ENCODE measurements at places on chromosomes 3 and 15.

DNA sequence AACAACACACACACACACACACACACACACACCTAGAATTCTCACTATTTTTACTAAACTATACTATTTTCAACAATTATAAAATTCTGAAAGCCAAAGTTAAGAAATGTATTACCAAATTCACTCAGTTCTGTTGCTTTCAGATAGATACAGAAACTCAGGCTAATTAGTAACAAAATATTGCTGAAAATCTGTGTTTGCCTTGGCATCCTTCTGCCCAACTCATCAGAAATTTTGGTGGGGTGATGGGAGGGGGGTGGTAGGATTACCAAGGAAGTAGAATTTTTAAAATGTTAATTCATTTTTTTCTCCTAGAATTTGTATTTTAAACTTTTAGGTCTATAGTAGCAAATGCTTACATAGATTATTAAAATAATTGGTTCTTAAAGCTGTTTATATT, 2.7 kb upstream of the CPOX start:
- DNase-seq = no peak

DNA sequence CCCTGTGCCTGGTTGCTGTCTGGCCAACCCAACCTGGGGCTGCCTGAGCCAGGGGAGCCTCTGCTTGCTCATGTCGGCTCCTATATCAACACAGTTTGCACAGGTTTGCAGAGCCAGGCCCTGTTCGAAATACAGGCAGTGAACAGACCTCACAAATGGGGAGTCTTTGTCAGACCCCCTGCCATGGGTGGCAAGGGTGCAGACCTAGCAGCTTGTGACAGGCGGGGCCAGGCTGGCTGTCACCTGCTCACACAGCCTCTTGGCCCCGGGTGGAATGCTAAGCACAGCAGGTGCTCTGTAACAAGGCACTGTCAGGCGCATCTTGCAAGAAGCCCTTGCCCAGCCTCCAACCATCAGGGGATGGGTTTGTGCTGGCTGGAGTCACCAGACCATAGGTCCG, 47.3 kb downstream of the BDH1 start:
- no peak for DNase-seq

DNA sequence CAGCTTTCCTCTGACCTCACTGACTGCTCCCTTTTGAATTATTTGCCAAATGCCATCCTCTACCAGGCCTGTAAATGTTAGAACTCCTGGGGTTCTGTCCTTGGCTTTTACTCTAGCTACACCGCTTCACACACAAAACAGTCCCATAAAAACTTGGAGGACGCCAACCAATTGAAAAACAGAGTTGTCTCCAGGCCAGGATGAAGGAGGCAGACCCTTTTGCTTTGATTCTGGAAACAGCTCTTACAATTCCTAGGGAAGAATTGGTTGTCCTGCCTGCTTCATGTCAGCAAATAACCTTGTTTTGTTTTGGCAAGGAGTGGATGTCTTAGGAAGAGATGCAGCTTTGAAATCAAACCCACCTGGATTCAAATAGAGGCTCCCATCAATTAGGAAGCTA, 375.5 kb downstream of the UNC13C start:
- no peak for DNase-seq

- no peak for DNase-seq
These were observed 123.6 kb upstream of the DPH6 start for GRCh38 chr15:35669432-35670045.

GRCh38 chr3:18579661-18580060, 154.5 kb upstream of the SATB1 start:
- DNase-seq = no peak
